Temporal lobe (tissue), 4 donors: ENCODE measurements at places on chromosomes 1 and 21. TPM values are rescaled to one million over a fixed set of nuclear protein-coding genes. Genes with fewer than 3 reads are reported as not detected.

Gene OR6K2
- total RNA-seq, result not detected

Gene GUCA2A
- not detected for total RNA-seq

Gene PAPPA2
- 5.2 TPM for total RNA-seq

Gene VANGL2
- total RNA-seq, result 19.4 TPM

Gene SLC45A1
- total RNA-seq, result 5.9 TPM

Gene DCDC2B
- not detected for total RNA-seq
